ENCODE measurements at places on chromosomes 3 and 15. TPM values are rescaled to one million over a fixed set of nuclear protein-coding genes. Genes with fewer than 3 reads are reported as not detected.

GBE1 gene
- total RNA-seq = 26.0 TPM

SCAMP5 gene
- total RNA-seq = 15.0 TPM

HEMK1 gene
- total RNA-seq = 6.5 TPM

LDHAL6B gene
- not detected for total RNA-seq

DYNLT2B gene
- total RNA-seq = 24.2 TPM

ERC2 gene
- total RNA-seq = 0.25 TPM

GRK7 gene
- total RNA-seq = not detected

SLC28A1 gene
- total RNA-seq = 0.05 TPM

ZNF501 gene
- not detected for total RNA-seq

LTK gene
- 0.06 TPM for total RNA-seq

SHF gene
- 0.74 TPM for total RNA-seq

HCLS1 gene
- 0.14 TPM for total RNA-seq

GPR27 gene
- 3.1 TPM for total RNA-seq

SUCNR1 gene
- 0.05 TPM for total RNA-seq

HEG1 gene
- total RNA-seq = 7.5 TPM

MYD88 gene
- 26.6 TPM for total RNA-seq

HRH1 gene
- total RNA-seq = 8.0 TPM

ZNF35 gene
- 4.5 TPM for total RNA-seq

GOLGA6B gene
- total RNA-seq = not detected

MST1R gene
- 6.9 TPM for total RNA-seq

ZNF619 gene
- total RNA-seq = 1.3 TPM

NANOGP8 gene
- total RNA-seq = not detected

TF gene
- 0.69 TPM for total RNA-seq

A4GNT gene
- total RNA-seq = not detected

LRIG1 gene
- total RNA-seq = 4.2 TPM

CNTN3 gene
- not detected for total RNA-seq

P2RY14 gene
- not detected for total RNA-seq

DUOX2 gene
- 0.06 TPM for total RNA-seq

ZNF385D gene
- 0.05 TPM for total RNA-seq

DISP2 gene
- total RNA-seq = 1.9 TPM

ZNF502 gene
- total RNA-seq = 1.3 TPM

NISCH gene
- total RNA-seq = 16.1 TPM

CLRN1 gene
- not detected for total RNA-seq
